Activated naive CD4-positive, alpha-beta T cell treated with anti-CD3 and anti-CD28 coated beads, Interleukin-2, amount 50 U/mL, for 72 hours (primary cell): ENCODE measurements at places on chromosomes 5 and 9.
A peak's percentile ranks its signal among the peaks of the same experiment; 100 is the strongest.

DNA sequence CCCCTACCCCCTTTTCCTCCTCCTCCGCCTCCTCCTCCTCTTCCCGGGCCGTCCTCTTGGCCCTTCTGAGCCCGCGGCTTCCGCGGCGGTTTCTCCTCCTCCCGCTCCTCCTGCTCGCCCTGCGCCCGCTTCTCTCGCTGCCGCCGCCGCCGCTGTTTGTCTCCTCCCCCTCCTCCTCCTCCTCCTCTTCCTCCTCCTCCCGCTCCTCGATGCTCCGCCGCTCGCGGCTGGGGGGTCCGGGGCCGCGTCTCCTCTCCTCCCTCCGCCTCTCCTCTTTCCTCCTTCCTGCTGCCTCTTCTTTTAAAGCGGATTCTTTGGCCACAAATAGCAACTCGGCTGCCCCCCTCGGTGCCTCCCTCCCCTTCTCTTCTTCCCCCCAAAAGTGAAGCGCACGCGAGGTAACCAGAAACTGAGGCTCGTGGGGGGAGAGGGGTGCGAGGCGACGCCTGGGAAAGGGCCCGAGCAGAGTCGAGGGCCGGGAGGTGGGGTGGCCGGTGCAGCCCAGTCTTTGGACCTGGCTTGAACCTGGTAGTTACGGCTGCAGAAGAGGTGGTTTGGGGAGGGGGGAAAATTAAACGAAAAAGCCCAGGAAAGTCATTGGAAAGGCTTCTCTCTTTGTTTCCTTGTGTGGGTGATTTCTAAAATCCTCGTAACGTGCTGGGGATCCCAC lies 1058.5 kb upstream of the DMAC1 start:
- DNase-seq = no peak

- no peak for DNase-seq
Measured at GRCh38 chr9:115209601-115210306, 91.8 kb upstream of the TNC start.

- no peak for DNase-seq
Measured at GRCh38 chr5:98454904-98455303, 318.6 kb upstream of the RGMB start.

DNA sequence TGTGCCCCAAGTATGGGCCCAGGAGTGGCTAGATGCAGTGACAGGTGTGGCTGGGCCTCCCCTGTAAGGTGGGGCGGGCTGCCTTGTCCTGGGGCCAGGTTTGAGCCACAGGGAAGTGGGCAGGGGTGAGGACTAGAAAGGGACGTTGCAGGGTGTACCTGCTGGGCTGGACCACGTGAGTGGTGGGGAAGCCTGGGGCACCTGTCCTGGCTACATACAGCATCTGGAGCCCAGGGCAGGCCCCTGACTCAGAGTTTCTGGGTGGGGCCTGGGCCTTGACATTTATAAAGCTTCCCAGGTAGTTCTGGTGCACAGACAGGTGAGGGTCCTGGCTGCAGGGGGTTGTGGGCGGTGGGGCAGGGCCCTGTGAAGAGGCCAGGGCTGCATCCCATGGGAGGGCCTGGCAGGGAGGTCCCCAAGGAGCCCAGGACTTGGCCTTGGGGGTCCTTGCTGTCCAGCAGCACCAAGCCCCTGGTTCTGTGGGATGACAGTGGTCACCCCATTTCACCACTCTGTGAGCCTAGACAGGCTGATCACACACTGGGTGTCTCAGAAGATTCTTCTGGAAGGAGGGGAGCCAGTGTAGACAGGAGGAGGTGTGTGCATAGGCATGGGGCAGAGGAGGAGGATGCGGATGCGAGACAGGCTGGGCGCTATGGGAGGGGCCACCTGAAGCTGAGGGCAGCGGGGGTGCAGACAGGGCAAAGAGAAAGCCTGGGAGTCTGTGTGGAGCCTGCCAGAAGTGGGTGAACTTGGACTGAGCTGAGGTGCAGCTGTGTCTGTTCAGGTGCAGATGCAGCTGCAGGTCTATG lies 94.0 kb downstream of the PHF2 start:
- DNase-seq = peak; percentile 48

- DNase-seq = no peak
Measured at GRCh38 chr9:21428235-21428634, 12.0 kb upstream of the IFNA1 start.

DNA sequence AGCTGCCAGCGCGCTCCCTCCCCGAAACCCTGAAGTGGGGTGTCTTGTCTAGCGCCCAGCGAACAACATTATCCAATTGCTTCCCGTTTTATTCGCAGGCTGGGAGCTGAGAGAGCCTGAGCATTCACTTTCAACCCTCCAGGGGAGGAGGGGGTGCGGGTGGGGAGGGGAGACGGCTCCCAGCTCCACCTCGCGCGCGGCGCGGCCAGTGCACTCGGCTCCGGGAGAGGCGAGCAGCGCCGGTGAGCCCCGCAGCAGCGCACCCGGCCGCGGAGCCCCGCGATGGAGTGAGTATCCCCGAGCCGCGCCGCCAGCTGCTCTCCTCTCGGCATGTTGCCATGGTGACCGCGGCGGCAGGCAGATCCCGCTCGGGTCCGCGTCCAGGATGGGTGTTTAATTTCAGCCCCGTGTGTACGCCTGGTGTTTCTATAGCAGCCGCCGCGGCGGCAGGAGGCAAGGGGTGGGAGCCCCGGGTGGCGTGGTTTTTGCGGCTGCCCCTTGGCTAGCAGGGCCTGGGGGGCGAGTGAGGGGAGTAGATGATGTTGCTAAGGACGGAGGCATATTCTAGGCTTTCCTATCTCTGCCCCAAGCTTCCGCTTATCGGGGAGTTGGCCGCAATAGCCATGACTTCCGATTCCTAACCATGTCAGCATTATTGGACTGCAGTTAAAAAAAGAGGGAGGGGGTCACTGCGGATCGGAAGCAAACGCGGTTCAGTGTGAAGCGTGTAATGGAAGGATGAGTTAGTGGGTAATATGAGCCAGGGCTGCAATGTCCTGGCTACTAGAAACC lies 139.2 kb upstream of the PALM2AKAP2 start:
- no peak for DNase-seq

DNA sequence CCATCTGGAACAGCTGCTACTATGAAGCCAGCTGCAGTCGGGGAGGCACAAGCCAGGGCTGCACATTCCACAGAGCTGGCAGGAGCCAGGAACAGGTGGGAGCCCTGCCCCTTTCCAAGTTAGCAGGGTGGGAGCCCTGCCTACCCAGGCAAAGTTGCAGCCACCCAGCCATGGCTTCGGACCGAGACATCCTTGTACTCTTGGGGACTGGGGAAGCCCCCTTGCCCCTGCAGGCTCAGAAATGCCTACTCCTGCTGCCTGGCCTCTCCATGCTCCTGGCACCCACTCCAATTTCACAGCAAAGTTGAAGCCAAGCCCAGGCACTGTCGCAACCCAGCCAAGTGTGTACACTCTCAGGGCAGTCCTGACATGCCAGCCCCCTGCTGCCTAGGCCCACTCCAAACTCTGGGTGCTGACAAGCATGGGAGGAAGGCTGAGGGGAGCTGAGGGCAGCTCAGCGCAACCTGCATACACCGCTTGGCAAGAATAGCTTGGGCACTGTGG lies 165.1 kb downstream of the RNF180 start:
- no peak for DNase-seq

- no peak for DNase-seq
Measured at GRCh38 chr5:141757402-141757801, 75.4 kb upstream of the ARAP3 start.

DNA sequence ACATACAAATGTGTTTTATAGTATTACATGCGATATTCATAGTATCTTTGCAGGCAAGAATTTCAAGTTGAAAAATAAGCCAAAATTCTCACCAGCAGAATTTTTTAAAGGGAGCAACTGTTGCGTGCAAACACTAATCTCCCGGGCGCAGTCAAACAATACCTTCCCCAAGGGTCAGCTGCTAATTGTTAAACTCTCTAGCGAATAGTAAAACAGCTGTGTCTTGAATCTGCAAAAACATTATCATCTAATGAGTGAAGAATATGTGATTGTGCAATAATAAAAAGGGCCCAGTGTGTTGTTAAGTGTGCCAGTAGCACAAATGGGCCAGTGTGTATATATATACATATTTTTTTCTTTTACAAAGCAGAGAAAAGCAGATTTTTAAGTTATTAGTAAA lies 131.4 kb downstream of the CCDC192 start:
- no peak for DNase-seq

- DNase-seq = no peak
Measured at GRCh38 chr9:93907551-93908199, 47.5 kb downstream of the BARX1 start.

GRCh38 chr9:131179561-131180219 lies 54.3 kb downstream of the NUP214 start:
- DNase-seq = no peak

DNA sequence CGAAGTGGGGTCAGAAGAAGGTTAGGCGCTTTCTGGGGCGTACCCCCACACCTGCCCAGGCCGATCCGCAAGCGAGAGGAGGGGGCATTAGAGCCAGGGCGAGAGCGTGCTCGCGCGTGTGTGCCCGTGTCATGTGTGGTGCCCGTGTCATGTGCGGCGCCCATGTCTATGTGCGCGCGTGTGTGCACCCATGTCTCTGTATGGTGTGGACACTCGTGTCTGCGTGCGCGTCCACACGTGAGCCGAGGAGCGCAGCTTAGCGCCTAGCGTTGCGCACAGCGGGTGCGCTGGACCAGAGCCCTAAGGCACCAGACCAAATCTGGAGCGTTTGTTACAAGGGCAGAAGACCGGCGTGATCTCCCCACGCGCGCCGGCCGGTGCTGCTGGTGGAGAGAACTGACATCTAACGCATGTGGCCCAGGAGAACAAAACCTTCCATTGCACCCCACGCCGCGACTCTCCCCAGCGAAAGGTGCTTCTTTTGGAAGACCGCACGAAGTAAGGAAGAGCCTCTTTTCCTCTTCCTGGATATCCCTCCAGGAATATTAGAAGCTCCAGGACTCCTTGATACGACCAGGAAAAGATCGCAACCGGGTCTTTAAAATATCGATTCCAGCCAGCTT lies 644 bp downstream of the NIM1K start:
- DNase-seq = peak; percentile 26

DNA sequence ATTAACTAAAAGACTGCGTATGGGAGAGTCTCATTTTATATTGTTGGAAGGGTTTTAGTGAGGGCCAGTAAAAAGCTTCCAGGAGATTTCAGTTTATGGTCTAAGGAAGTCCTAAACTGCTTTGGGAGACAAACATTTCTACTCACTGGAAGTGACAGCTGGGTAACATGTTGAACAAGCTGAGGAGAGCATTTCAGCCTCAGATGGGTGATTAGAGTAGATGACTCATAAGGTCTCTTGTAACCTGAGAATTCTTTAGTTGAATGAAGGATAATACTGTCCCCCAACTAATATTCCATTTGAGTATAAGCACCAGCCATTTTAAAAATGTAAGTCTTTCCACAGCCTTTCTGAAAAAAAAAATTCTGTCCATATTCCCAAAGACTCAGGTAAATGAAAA lies 218.0 kb upstream of the C9orf72 start:
- DNase-seq = no peak

- DNase-seq = no peak
Measured at GRCh38 chr5:97501286-97501964, 318.4 kb upstream of the RIOK2 start.

- DNase-seq = no peak
Measured at GRCh38 chr9:28899926-28900325, 1326.6 kb upstream of the C9orf72 start.

GRCh38 chr9:91001146-91001611 lies 199.6 kb downstream of the SYK start:
- no peak for DNase-seq

DNA sequence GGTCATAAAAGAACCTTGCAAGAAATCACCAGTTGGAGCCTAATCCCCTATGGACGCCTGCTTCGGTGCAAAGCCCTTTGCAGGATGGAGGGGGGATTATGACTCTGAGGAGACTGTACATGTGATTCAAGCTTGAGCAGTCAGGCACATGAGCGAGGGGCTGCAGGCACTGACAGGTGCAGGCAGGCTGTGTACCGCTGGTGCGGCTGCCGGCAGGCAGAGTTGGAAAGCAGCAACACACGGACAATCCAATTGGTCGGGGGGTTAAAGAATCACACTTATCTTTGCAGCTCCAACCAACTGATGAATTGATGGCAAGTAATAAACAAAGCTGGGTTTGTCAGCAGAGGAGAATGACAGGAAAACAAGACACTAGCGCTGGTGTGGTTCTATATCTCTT lies 5.7 kb downstream of the WHRN start:
- no peak for DNase-seq

- no peak for DNase-seq
Measured at GRCh38 chr5:75753182-75753581, 35.9 kb upstream of the POC5 start.

DNA sequence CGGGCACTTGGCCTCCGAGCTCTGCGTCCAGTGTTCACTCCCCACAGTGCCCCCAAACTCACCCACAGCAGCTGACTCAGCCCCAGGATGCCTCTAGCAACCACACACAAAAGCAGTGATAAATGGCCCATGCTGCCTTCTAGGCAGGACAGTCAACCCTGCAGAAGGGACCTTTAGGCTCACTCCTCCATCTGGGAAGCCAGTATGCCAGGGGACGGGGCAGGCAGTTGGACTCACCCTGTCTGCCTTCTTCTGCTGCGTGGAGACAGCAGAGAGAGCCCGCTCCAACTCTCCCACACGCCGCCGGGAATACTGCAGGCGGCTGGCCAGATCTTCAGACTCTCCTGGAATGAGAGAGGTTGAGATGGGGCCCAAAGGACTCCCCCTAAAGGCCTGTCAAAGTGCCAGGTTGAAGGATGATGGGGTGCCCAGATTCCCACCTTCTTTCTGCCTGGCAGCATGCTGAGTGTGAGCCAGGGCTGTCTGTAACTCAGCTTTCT lies 10.4 kb downstream of the GOLGA2 start:
- no peak for DNase-seq

GRCh38 chr5:103111468-103111867 lies 8.5 kb downstream of the GIN1 start:
- DNase-seq = no peak

DNA sequence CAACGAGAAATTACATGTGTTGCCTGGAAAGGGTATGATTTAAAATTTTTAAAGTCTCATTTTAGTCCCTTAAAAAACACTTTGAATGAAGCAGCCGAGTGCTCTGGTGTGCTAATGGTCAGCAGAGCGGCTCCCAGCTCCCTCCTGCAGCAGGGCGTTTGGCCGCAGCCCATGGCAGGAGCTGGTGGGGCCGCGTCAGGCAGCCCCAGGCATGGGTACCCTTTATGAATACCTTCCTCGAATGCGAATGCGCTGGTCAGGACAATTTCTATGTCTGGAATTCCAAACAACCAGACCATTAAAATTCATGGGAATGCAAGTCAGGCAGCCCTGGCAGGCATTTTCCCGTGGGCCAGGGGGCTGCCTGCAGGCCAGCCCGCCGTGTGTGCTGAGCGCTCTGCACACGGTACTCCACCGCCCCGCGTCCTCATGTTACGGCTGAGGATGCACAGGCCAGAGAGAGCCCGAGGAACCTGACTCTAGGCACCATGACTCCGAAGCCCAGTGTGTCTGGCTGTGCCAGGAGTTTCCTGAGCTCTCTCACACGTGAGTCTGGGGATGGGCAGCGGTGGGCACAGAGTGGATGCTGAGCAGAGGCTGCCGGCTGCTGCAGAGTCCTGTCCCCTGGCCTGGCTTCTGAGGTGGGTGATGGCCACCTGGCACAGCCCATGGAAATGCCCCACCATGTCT lies 123.7 kb downstream of the WNK2 start:
- DNase-seq = no peak

DNA sequence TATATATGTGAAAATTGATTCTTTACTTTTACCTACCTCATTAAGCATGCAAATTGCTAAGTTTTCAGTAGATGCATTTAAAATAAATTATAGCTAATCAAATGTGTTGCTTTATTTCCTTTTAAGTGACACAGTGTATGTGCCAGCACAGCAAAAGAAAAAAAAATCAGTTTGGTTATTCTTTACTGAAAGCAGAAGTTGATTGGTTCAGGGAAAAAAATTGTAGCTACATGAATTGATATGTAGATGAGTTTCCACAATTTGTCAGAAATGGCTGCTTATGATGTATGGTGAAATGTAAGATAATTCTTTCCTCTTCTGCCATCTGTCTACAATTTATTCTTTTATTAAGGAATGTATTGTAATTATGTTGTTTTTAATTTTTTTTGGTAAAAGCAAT lies 57.8 kb downstream of the PARP8 start:
- DNase-seq = no peak
